ENCODE measurements at places on chromosomes 6 and 20. TPM values are rescaled to one million over a fixed set of nuclear protein-coding genes. Genes with fewer than 3 reads are reported as not detected.

PSMG4 gene
- 29.6 TPM for total RNA-seq

BEND6 gene
- total RNA-seq = 1.1 TPM

PRR18 gene
- total RNA-seq = 0.41 TPM

SASH1 gene
- 57.1 TPM for total RNA-seq

- peak; percentile 82 for DNase-seq
These were observed 659 bp downstream of the CEP85L start for GRCh38 chr6:118650582-118651281.

DNA sequence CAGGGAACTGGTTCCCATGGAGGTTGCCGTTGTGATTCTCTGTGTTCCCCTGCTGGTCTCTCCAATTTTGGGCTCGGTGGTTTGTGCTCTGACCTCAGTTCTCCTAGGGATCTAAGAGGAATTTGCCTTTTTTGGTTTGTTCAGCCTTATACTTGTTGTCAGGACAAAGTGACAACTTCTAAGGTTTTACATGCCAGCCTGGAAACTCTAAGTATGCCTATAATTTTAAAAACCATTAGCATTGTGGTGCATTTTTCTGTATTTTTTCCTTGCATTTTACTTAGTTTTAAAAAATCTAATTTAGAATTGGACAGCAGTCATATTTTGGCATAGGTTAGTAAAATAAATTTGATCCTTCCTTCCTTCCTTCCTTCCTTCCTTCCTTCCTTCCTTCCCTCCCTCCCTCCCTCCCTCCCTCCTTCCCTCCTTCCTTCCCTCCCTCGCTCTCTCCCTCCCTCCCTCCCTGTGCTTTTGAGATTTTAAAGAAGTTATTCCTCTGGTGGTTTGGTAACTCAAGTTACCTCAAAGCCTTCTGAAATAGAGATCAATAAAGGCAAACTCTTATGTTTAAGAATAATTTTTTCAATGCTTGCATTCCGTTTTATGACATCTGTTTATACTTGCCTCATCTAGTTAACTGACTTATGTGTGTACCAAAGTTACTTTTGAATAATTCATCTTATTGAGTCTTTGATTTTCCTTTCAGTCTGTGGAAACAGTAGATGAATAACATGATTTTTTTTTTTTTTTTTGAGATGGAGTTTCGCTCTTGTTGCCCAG is 141.3 kb upstream of the RGS17 start:
- no peak for DNase-seq

DNA sequence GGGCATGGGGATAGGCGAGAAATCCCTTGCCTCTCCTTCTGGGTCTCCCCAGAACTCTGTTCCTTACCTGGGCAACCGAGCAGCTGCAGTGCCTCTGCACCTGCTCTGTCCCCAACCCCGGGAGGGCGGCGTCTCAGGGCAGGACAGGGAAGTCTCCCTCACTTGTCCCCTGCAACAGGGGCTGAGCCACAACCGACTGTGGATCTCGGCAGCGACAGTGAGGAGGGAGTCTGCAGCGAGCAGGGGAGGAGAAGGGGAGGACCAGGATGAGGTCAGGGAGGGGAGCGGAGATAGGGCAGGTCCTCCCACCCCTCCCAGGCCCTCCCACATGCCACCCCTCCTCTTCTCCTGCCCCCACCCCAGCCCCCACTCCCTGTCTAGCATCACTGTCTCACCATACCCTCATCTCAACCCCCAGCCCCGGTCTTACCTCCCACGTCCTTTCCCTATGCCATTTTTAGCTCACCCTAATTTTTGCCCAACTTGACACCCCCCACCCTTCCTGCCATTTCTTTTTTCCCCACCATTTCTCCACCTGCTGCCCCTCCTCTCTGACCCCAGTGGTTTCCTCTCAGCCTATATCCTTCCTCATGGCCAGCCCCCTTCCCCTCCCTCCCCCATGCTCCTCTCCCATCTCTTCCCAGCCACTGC is at the start of gene TNXB:
TSS of gene TNXB (minus strand) at position 225 of the 651 bp plus-strand sequence. CDS start 11,140 bp downstream, outside the sequence.
- DNase-seq = no peak

DNA sequence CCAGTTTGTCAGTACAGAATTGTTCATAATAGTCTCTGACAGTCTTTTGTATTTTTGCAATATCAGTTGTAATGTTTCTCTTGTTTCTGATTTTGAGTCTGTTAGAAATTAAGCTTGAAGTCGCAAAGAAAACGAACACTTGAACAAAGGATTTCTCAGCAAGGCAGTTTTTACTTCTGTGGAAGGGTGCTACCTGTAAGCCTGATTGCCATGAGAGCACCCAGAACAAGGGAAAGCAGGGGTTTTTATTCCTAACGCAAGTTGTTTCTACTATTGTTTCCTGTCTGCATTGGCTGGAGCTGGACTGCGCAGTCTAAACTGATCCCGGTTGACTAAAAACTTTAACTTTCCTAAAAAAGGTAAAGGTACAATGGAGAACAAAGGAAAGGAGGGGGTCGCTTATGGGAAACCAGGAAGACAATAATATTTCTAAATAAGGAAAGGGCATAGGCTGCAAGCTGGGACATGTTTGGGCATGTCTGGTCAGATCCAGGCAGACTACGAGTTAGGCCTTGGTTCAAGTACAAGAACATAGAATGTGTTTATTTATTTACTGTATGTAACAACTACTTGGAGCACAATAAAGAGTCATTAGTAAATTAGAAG is 28.5 kb downstream of the HLA-B start:
- DNase-seq = no peak

DNA sequence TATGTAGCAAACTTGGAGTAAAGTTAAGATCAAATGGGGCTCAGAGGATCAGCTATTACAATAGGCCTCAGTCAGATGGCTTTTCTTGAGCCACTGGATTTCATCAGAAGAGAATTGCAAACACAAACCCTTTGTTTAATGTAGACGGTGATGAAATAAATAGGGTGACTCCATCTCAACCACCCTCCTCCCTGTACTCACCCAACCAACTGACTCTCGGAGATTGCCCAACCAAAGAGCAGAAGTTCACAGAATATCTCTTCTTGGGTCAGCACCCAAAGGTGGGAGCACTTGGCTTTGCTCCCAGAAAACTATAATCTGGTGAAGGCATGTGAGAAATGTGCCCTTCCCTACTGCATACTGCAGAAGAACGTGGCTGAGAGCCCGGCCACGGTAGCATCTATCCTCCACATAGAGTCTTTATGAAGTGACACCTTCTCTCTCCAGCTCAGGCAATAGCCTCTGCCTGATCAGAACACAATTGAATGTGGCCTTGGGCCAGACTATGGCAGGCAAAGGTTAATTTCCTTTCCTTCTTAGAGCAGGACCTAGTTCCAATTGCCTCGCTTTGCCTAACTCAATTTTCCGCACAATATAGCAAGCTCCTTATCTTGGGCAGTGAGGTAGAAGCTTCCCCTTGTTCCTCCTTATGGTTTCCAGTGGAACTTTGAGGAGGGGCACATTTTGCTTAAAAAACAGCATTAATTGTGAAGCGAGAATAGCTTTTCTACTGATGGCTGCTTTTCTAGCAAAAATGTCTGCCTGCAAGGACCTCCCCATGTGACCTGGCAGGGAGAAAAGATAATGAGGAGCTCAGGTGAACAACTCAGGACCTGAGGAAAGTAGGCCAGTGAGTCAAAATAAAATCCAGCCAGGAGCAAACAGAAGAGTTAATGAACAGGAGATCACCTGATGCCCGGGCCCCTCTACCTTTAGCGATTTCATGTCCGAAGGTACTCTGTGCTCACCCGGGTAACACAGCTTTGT is 79.4 kb downstream of the GFOD1 start:
- no peak for DNase-seq

DNA sequence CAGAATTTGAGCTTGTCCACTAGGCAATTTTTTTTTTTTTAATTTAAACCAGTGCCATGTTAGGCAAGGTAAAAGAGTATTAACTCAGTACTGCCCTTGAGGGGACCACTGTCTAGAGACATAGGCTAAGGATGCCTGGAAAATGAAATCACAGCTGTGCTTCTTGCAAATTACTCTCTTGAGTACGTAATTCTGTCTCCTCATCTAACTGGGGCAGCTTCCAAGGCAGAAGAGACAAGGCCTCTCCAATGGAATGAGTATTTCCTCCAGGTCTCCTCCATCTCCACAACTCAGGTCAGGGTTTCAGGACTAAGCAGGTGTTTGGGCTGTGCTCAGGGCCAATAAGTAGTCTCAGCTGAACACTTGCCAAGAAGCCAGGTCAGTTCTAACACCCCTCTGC is 33.8 kb upstream of the MRPS10 start:
- DNase-seq = no peak

DNA sequence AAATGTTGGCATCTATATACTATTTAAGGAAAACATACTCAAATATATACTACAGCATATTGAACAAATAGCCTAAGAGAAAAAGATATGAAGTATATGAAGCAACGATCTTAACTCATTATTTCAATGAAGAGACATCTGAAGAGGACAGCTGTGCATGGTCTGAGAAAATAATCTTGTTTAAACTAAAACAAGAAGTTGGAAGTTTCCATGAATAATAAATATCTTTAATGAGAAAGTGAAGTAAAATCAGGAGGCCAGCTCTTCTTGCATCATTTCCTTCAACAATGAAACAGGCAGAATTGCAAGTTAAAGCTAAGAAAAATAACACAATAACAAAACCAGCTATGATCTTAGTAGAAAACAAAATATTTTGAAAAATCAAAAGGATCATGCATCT is 1265.4 kb upstream of the MAP3K7 start:
- no peak for DNase-seq

- DNase-seq = peak; percentile 82
These were observed 679 bp upstream of the RING1 start for GRCh38 chr6:33207552-33208090.

Data from sigmoid colon (tissue), 7 donors.